ENCODE measurements at places on chromosomes 2 and 18.
A peak's percentile ranks its signal among the peaks of the same experiment; 100 is the strongest.

DNA sequence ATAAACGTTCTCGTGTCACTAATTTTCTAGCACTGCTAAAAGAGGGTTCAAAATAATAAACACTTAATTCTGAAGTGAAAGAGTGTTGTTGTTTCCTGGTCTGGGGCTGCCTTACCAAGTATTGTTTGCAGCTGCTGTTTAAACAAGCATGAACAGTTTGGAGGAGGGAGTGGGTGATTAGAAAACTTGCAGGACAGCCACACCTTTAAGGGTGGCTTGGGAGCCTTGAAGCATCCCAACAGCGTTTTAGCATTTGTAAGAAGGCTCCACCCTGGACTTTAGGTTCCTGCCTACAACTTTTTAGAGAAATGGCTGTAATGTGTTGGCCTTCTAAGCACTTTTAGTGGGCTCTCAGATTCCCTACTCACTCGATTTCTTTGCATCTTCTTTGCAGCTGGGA lies 371.6 kb downstream of the TGIF1 start:
- DNase-seq: no peak

DNA sequence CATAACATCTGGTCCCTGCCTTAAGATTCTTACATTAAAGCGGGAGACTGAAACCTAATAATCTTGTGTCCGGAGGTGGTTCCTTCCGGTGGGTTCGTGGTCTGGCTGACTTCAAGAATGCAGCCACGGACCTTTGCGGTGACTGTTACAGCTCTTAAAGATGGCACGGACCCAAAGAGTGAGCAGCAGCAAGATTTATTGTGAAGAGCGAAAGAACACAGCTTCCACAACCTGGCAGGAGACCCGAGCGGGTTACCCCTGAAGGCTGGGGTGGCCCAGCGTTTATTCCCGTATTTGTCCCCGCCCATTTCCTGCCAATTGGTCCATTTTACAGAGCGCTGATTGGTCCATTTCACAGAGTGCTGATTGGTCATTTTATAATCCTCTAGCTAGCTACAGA lies 122.3 kb upstream of the SIX2 start:
- no peak for DNase-seq

DNA sequence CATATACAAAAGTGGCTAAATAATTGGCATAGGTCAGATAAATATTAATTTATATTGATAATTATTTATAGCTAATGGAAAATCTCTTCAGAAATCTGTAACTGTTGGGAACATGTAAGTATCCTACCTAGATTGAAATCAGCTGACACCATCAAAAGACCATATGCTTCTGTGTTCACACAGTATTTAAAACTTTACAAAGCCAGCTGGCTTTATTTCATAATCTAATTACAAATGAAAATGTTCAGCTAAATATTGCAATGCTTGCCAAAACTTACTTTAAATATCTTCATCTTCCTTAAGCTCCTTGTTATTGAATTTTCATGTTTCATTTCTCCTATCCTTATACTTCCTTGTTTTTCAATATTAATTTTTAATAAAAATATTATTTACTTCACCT lies 190.9 kb upstream of the DOK6 start:
- DNase-seq: no peak

GRCh38 chr2:127233710-127234109 lies 13.6 kb upstream of the CYP27C1 start:
- DNase-seq: no peak

GRCh38 chr2:100592226-100592625 lies 29.4 kb downstream of the PDCL3 start:
- no peak for DNase-seq

- no peak for DNase-seq
Observed at GRCh38 chr2:664063-664462, 13.1 kb downstream of the TMEM18 start.

DNA sequence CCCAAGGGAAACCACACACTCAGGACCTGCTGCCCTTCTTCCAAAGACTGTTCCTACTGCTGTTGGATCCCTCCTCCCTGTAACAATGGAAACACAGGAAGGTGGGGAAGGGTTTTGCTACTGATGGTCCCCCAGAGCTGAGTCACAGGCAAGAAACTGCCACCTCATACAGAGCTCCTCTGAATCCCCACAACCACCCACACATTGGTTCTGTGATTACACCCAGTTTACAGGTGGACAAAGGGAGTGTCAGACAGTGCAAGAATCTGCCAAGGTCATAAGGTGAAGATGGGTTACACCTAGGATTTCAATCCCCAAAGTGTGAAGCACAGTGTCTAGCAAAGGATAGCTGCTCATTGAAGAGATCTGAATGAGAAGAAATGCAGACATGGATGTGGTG lies 141.7 kb upstream of the LMAN1 start:
- DNase-seq: no peak

DNA sequence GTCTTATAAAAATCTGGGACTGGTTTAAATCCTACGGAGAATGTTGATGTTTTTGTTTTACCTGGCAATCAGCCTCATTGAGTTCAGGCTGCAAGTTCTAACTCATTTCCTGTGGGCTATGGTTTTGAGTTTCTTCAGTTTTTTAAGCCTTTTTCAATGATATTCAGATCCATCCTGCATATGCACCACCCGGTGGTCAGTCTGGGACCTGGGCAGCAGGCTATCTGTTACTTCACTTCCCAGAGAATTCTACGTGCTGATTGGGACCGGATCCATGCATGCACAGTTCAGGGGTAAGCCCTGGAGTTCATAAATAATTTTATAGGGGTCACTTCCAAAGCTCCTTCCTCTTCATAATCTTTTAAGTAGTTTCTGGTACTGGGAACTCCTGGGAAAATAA lies 339.2 kb upstream of the HNRNPA3 start:
- no peak for DNase-seq

- DNase-seq: no peak
Observed at GRCh38 chr2:28292491-28292890, 100.2 kb upstream of the FOSL2 start.

- DNase-seq: no peak
Observed at GRCh38 chr2:2877427-2877826, 500.2 kb downstream of the EIPR1 start.

DNA sequence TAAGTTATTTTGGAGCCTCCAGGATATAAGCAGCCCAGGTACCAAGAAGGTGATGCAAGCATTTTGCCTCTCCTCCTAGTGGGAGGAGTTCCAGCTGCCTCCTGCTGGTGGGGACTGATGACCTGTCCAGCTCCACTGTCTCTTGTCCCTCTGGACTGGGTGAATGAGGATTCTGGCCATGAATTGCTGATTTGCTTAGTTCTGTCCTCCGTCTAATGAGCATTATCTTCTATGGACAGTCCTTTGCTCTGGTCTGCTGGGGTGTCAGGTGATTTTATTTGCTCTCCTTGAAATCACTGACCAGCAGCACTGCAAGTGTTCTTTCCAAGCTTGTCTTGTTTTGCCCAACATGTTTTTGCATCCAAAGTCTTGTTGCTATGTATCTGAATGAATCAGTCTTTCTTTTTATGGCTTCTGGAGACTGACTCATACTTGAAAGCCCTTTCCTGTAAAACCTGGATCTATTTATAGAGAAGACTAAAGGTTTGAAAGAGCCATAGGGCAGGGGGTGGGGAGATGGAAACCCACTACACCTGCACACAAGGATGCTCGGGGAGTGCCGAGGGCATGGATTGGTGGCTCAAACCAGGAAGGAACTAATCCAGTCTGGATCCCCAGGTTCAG lies 40.5 kb upstream of the EFHD1 start:
- DNase-seq: peak; percentile 52

DNA sequence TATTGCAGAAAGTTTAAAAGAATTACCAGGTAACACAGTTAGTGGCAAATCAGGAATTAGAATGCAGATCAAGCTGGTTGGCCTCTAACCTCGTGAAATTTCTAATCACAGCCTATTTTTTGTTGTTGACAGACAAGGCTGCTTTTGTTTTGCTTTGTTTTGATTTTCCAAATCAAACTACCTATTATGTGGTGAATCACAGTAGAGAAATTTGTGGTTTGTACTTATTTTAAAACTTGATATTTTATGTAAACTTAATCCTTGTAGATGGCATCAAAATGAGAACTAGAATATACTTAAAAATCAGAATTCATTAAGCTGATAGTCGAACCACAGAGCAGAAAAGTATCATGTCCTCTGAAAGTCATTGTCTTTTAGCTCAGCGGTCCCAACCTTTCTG lies 258.1 kb downstream of the CTNNA2 start:
- no peak for DNase-seq

GRCh38 chr18:54192415-54192814 lies 32.1 kb downstream of the MBD2 start:
- no peak for DNase-seq

DNA sequence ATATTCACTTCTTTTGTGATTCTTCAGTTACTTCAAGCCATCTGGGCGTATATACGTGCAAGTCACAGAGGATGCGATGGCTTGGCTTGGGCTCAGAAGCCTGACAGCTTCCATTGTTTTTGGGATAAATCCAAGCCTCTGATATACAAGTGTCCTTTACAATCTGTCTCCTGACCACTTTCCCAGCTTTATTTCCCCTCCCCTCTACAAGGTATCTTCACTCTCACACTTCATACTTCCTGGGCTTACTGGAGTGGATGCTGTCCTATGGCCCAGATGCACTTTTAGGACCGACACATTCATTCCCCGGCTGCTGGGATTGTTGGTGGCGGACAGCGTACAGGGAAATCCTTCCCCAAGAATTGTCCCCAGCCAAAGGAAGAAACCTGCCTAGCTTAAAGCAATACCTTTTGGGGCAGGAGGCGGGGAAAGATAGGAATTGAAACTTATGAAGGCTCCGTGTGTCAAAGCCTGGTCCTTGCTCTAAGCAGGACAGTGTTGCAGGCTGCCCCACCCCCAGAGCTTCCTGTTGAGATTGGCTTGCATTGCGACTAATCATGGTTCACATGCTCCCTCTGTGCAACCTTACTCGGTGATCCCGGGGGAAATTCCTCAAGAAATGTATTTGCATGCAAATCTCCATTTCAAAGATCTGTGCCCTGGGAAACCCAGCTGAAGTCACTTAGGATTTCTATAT lies 802.9 kb upstream of the ID2 start:
- no peak for DNase-seq
